RPMI7951 (cell line): ENCODE measurements at places on chromosomes 12 and 14.

- DNase-seq: no peak
Measured at GRCh38 chr12:50514526-50515276, 9.9 kb downstream of the DIP2B start.

GRCh38 chr12:113870035-113870434 is 96.1 kb downstream of the RBM19 start:
- DNase-seq: no peak

DNA sequence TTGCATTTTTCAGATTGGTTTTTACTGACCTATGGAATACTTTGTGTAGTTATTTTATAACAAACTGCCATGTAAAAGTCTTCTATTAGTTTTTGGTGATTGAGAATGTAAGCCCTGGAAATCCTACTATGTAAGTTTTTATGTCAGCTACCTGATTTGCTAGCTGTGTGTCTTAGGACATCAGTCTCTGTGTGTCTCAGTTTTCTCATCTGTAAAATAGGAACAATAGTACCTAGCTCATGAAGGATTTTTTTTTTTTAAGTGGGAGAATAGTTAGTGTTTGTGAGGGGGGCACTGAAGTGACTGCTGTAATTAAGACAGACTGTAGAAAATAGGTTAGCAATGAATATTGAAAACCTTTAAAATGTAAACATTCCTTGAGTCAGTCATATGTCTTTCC is 51.9 kb upstream of the KCNMB4 start:
- no peak for DNase-seq

- DNase-seq: no peak
Measured at GRCh38 chr12:49041881-49042484, 18.6 kb downstream of the KMT2D start.

DNA sequence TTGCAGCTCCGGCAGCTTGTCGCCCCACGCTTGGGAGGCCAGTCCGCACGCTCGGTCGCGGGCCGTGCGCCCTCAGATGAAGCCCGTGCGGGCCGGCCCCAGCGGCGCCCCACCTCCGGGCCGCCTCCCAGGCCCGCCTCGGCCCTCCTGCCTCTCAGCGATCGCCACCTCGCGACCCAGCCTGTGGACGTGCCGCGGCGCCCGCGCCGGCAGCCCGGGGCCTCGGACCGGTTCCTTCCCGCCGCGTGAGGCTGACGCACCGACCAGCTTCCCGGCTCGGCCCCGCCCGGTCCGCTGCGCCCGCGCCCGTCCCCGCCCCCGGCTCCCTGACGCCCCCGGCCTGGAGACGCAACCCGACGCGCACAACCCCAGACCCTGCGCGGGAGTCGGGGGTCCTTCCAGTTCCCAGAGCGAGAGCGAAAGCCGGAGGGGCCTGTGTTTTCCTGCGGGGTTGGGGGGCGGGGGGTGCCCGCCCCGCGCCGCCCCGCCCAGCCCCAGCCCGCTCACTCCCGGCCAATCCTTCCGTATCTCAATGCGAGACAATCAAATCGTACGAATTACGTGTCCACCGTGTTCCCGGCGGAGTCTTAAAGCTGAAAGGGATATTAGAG is at the start of gene ERO1A:
ERO1A (minus strand) TSS at position 78 of the 611 bp plus-strand sequence; CDS start at position 1, 77 bp downstream.
- peak; percentile 85 for DNase-seq
